ENCODE measurements at places on chromosomes 13 and 19.

DNA sequence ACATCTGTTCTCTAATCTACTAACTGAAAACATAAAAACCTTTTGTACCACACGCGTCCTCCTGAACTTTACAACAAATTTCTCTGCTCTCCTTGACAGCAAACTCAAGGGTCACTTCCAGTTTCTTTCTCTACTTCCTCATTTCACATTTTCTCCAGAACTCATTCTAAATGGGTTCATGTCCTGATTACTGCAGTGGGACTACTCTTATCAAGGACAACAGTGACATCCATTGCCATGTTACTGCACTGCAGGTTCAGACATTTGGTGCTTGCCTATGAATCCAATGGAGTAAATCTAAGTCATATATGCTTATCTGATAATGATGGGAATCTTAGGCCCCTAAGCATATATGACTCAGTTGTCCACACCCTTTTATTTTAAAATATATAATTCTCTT is 35.3 kb downstream of the FPR3 start:
- DNase-seq: peak; percentile 11

DNA sequence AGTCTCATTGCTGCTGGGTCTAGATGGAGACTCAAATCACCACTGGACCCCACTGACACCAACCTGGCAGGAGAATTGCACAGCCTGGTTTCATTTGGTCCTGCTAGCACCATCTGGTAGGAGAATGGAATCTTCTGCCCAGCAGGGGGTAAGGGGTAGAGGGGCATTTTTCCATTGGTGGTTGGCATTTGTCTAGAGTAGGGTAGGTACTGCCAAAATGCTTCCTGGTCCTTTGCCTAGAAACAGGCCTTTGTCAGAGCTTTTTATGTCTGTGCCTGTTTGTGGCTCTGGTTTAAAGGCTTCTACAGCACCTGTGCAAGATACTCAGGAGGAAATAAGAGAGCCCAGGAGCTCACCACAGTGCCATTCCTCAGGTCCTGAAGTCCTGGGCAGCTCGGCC is 121.3 kb downstream of the KCTD12 start:
- no peak for DNase-seq

- DNase-seq: no peak
Measured at GRCh38 chr19:1291761-1292418, 6.2 kb downstream of the EFNA2 start.

DNA sequence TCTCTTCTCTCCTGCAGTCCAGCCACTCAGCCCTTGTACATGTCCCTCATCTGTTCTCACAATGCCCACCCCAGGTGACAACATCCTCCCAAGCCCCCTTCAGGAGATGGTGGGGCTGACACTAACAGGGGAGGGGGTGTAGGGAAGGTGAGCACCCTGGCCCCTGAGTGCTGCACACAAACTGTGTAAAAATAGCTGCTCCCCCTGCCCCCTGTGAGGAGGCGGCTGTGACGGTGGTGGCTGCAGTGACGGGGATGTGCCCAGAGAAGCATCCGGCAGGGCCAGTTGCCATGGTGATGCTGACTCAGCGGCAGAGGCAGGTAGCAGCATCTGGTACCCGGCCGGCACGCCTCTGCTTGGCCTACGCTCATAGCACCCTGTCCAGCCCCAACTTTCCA is 13.0 kb upstream of the JUND start:
- DNase-seq: no peak

DNA sequence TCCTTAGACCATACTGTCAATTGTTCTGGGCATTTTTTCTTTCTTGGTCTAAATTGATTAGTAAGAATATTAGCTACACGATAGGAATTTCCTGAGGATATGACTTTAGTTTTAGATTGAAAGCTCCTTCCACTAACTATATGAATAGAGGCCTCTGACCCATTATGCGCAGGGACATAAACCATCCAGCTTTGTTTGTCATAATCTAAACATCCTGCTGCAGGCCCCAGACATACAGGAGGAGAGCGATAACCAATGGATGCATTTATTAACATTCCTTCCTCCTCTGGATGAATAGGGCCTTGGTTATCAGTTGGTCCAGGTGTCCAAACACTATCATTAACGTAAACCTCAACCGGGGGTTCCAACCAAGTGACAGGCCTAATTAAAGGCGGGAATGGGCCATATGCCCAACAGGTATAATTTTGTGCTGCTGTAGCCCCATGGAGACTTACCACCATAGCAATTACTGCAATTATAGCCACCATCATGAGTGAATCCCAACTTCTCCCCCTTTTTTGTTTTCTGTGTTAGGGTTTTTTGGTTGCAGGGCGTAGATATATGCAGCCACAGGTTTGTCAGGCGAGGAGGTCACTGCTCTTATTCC is 32.6 kb downstream of the CLEC4M start:
- peak; percentile 93 for DNase-seq

DNA sequence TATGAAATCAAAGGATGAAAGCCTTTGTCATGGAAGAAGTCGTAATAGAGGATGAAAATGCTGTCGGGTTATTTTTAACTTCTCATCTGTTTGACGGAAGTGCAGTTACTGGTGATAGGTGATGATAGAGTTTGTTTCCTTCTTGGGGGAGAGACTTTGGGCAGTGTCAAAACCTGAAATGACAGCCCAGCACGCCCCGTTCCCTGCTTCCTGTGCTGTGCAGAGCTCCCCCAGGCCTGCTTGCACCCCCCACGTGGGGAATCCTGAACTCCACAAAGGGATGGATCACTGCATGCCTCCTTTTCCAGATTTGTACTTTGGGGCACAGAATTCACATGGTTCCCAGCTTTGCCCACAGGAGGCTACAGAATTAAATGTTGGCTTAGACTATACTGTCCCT is 102.7 kb downstream of the ATP11A start:
- no peak for DNase-seq

- no peak for DNase-seq
Measured at GRCh38 chr19:53639471-53639870, 7.7 kb downstream of the DPRX start.

DNA sequence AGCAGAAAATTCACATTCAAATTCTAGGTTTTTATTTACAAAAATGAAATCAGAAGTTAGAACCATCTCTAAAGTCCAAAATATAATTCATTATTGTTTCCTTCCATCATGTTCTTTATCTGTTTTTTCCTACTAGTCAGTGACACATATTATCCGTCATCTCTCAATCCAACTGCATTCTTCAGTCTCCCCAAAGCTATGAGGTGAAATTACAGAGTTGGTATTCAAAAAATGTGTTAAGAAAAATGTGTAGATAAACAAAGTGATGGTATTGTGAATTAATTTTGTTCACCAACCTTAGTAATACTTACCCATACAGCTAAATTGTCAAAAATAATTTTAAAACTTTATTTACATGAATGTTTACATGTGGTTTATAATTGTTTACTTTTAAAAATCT is 448.7 kb upstream of the MIR17HG start:
- no peak for DNase-seq

- DNase-seq: peak; percentile 92
Measured at GRCh38 chr19:58170860-58171259, 12.0 kb upstream of the ZNF274 start.

DNA sequence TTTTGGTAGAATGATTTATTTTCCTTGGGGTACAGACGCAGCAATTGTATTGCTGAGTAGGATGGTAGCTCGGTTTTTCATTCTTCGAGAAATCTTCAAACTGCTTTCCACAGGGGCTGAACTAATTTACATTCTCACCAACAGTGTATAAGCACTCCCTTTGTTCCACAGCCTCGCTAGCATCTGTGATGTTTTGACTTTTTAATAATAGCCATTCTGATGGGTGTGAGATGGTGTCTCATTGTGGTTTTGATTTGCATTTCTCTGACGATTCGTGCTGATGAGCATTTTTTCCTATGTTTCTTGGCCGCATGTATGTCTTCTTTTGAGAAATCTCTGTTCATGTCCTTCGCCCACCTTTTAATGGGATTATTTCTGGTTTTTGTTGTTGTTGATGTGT is 54.8 kb upstream of the UQCRFS1 start:
- no peak for DNase-seq

DNA sequence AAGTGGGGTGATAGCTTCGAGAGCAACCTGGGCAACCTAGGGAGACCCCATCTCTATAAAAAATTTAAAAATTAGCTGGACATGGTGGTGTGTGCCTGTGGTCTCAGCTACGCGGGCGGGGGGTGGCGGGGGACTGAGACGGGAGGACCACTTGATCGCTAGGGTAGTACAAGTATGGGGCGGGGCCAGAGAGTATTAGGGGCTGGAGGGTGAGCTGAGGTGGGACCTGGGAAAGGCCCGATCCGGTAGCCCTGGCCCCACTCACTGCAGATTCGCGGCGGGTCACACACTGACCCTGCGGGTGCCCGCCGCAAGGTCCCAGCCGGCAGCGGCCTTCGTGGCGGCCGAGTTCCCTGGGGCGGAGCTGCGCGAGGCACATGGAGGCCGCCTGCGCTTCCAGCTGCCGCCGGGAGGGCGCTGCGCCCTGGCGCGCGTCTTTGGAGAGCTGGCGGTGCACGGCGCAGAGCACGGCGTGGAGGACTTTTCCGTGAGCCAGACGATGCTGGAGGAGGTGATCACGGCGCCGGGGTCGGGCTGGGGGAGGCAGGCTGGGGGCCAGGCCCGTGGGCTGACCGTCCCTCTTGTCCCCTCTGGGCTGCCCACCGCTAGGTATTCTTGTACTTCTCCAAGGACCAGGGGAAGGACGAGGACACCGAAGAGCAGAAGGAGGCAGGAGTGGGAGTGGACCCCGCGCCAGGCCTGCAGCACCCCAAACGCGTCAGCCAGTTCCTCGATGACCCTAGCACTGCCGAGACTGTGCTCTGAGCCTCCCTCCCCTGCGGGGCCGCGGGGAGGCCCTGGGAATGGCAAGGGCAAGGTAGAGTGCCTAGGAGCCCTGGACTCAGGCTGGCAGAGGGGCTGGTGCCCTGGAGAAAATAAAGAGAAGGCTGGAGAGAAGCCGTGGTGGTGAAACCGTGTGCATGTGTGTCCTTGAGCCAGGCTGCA is 2.0 kb upstream of the ARHGAP45 start:
- DNase-seq: peak; percentile 75

DNA sequence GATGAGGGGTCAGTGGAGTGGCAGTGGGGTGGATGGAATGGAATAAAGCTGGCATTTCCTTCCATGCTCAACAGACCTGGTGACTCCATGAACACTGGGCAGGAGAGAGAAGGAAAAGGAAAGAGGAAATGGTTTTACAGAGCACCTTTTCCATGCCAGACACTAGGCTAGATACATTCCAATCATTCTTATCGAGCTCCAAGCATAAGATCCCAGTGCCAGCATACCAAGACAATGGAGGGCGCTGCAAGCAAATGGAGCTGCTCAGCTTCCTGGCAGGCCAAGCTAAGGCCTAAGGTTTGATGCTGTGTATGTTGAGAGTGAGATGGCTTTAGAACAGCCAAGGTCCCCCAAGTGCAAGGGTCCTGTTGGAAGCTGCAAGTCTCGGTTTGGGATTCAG is 113.2 kb downstream of the HSPH1 start:
- DNase-seq: peak; percentile 22

GRCh38 chr19:8731428-8732169 is 10.2 kb downstream of the OR2Z1 start:
- no peak for DNase-seq

GRCh38 chr13:36061054-36061453 is 70.1 kb downstream of the DCLK1 start:
- no peak for DNase-seq

DNA sequence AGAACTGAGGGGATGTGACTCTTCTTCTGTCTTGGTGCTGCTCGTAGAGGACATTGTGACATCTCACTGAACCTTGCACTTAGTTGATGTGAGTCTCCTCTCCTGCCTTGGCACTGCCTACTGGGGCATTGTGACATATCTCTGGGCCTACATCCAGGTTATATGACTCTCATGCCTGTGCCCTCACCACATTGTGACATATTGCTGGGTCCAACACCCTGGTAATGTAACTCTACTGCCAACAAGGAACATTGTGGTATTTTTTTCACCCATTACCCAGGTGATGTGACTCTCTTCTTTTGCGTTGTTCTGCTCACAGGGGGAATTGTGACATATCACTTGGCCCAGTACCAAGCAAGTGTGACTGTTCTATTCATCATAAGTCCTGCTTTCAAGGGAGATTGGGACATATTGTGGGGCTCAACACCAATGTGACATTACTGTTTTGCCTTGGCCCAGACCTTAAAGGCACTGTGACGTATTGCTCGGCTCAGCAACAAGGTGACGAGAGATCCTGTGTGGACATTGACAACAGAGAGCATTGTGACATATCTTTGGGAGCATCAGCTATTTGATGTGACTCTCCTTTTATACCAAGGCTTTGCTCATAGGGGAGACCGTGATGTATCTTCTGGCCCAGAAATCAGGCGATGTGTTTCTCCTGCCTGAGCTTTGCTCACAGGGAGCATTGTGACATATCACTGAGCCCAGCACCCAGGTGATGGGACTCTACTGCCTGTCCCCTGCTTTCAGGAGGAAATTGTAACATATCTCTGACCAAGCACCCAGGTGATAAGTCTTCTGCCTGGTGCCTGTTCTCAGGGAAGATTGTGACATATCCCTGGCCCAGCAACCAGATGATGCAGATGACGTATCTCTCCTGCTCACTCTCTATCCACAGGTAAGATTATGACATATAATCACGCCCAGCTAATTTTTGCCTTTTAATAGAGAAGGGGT is 12.2 kb upstream of the ZNF429 start:
- no peak for DNase-seq

GRCh38 chr19:49165111-49165750 is 7.6 kb downstream of the TRPM4 start:
- DNase-seq: no peak

GRCh38 chr13:35596321-35597030 is 120.0 kb upstream of the MAB21L1 start:
- no peak for DNase-seq

DNA sequence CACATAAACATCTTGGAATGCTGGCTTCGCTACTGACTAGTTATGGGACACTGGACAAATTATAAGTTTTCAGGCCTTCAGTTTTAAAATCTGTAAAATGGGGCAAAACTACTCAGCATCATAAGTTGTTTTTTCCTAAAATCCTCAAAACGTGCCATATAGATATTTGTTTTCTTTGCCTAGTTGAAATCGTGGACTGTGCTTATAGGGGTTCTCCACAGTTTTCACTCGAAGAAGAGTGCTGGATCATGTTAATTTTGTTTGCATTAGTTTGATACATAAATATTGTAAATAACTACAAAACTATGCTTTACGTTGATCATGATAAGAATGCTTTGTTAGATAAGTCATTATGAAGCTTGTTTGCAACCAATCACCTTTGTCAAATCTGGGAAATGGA is 313.4 kb downstream of the OXGR1 start:
- DNase-seq: no peak

- DNase-seq: peak; percentile 29
Measured at GRCh38 chr13:101611491-101612475, 159.3 kb downstream of the ITGBL1 start.

DNA sequence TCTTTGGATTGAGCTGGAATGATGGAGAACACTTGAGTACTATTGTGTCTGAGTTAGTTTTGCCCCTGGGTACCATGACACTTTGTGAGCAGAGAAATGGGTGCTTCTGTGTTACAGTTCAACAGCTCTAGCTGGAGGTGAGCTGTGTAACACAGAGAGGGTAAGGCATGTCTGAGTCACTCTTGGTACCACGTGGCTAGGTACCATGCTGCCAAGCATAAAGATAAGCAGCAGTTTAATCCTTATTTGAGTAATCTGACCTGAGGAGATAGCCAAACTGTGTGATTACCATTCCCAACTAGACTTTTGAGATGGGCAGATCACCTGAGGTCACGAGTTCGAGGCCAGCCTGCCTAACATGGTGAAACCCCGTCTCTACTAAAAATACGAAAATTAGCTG is 122.0 kb downstream of the OLFM4 start:
- DNase-seq: no peak

- DNase-seq: no peak
Measured at GRCh38 chr13:102317593-102317992, 84.3 kb downstream of the FGF14 start.

GRCh38 chr13:41961466-41961760 is 504 bp upstream of the VWA8 start:
- DNase-seq: no peak

All from ELR (cell line).